ENCODE measurements at places on chromosomes 4 and X.
A peak's percentile ranks its signal among the peaks of the same experiment; 100 is the strongest.

- no peak for DNase-seq
Observed at GRCh38 chr4:151415978-151416377, 7.0 kb downstream of the FHIP1A start.

GRCh38 chr4:55733932-55734331, 85.7 kb upstream of the EXOC1L start:
- DNase-seq: no peak

DNA sequence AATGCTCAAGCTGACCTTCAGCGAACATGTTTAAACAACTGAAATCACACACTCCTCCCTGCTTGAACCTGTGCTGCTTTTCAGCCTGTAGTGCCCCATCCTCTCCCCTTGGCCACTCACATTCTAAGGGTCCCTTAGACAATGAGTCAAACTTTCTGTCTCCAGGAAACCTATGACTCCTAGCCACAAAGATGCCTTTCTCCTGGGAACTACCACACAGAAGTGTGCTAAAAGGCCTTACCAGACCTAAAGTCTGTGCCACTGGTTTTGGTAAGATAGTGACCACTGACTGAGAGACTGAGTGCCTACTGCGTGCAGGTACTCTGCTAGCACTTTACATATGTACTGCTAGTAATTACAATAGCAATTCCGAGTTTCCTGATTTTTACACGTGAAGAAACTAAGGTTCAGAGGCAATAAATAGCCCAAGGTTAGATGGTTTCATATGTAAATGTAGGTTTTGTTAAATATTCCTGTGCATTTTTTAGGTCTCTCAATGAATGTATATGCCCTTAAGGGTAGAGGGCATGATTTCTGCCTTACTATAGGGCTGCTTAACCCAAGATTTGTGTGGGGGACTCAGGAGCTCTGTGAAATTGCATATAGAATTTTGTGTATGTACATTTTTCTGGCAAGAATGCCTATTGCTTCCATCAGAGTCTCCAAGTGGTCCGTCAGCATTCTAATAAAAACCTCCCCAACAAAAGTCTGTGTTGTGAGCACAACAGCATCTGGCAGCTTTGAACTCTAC, 71.1 kb downstream of the NSG1 start:
- DNase-seq: no peak

DNA sequence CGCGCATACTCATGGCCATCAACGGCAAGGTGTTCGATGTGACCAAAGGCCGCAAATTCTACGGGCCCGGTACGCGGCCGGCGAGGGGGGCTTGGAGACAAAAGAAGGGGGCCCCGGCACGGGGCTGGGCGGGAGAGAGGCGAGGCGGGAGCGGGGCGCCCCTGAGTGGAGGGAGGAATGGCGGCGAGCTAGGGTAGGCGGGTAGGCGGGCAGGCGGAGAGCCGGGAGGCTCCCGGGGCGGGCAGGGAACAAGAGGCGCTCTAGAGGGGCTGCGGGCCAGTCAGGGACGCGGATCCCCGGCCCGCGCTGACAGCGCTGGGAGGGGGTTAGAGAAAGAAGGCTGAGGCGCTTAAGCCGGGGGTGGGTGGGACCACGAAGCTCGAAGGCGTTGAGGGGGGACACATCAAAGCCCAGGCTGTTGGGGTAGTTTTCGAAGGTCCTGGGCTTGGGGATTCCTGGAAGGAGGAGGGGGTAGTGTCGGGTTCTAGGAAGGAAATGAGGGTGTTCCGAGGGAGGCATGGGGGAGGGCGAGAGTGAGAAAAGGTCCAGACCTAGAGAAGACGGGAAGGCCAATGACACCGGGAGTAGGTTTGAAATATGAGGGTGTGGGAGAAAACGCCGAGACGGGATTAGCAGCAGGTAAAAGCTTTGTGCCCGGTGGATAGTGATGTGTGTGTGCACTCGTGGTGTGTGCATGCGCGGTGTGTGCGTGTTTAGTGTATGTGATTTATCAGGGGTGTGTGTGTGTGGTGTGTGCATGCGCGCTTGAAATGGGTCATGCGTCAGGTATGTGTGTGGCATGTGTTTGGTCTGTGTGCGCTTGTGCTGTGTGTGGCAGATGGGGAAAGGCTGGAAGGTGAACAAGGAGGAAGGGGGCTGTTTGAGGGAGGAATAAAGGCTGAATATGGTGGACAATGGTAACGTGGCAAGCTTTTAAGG, 807 bp downstream of the PGRMC1 start:
- peak; percentile 16 for DNase-seq

DNA sequence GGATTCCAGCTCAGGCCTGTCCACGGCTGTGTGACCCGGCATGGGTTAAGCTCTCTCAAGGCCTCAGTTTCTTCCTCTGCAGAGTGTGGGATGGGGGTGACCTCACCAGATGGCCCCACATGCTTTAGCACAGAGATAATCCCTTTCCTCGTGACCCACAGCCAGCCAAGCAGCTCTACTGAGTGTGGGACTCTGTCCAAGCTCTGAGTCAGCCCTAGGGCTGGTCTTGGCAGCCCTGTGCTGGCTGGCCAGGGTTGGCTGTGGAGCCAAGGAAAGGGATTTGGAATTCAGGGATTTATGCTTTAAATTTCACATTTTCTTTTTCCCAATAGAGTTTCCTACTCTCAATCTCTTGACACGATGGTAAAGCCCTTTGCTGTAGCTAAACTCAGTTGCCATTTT, 19.7 kb upstream of the SPON2 start:
- DNase-seq: no peak

DNA sequence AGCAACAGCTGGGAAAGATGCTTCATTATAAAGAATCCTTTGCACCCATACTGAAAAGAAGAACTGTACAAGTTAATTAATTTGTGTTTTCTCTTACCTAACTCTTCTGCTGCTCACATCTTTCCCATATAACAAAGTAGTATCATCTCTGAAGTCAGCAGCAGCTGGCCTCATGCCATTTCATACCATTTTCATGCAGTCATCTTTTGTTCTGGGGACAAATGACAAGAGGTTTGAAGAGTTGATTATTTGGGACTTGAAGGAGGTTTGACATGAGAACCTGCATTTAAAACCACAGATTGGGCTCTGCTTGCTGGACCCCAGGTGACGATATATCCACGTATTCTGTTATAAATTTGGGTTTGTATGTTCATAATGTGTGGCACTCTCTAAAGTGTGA, 430.3 kb downstream of the SPRY1 start:
- DNase-seq: no peak

- no peak for DNase-seq
Observed at GRCh38 chr4:168878623-168879022, 131.4 kb downstream of the CBR4 start.

DNA sequence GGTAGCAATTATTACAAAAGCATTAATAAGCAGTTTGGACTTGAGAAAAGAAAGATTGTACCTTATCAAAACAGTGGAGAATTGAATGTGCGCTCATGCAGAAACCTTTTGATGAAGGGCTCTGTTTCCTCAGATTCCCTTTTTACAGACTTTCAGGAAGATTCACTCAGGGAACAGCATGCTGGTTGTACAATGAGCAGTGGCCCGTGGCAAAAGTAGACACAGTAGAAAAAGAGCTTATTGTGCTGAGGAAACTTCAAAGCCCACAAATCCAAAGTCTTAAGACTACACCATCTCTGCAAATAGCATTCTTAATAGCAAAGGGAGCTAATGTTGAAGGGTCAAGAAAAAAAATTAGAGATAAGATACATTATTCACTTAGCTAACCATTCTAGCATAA, 858.9 kb downstream of the PDHA2 start:
- no peak for DNase-seq

DNA sequence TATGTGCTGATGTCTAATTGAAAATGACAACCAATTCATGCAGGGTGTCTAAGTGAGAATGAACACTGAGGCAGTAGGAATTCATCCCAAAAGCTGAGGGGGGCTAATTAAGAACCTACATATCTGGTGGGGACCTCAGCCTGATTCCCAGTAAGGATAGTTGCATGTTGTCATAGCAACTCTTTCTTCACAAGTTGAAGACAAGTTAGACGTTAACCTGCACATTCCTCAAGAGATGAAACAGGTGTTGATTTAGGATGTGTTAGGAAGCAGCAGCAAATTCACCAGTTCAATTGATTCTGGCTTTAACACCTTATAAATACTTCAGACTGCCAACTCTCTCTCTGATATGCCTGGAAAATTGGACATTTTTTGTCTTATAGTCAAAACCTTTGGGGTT, 7.3 kb downstream of the FNIP2 start:
- no peak for DNase-seq

GRCh38 chr4:153409924-153410501, 56.1 kb upstream of the TMEM131L start:
- no peak for DNase-seq

- DNase-seq: no peak
Observed at GRCh38 chr4:148812101-148812500, 369.9 kb upstream of the NR3C2 start.

DNA sequence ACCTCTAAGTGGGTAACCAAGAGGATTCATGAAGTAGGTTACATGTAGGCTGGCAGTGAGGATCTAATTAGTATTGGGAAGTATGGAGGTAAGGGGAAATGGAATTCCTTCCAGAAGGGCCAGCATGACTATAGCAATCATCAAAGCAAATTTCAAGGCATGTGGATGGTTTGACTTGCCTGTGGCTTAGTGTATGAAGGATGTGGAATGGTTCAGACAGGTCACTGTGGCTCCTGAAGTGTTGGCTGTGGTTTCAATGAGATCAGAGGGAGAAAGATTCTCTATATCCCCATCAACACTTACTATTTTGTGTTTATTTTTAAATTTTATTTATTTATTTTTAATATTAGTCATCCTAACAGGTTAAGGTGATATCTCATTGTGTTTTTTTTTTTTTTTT, 121.6 kb upstream of the TBC1D9 start:
- no peak for DNase-seq

DNA sequence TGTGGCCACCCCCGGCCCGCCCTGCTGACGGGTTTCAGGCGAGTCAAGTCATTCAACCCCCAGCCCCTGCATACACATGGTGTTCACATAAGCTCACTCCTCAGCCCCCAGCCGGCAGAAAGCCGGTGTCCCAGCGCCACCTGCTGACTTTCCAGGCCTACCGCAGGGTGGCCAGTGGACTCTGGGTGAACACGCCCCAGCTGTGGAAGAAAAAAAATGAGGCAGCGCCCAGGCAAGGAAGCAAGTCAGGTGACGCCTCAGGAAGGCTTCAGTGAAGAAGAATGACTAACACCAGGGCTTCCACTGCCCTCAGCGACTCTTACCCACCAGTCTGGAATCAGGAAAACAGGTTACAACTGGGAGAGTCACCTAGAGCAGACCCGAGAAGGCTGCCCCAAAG, 15.8 kb downstream of the BCAP31 start:
- DNase-seq: no peak

GRCh38 chr4:54281054-54281766, 52.1 kb downstream of the PDGFRA start:
- DNase-seq: no peak

DNA sequence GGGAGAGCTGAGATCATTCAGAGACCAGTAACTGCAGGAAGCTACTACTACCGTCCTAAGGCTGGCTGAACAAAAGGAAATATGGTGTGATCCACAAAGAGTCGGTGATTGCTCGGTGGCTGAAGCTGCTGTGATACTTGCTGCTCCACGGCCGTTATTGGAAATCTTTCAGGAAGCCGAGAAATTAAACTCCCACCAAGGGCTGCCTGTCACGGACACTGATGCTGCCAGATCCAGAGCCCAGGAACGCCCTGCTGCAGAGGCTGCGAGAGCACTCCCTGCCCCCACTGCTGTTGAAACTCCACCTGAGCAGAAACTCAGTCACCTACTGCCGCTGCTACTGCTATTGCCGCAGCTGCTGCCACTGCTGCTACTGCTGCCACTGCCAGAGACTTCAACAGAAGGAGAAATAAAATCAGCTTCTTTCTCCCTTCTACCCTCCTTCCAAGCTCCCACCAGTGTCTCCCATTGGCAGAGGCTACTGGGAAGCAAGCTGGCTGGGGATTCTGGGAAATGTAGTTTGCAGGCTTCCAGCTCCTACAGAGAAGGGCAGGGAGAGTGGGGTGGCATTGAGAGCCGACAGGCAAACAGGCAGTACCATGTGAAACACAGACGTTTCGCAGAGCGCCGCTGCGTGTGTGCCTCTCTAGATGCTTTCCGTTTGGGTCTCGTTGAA, 126.0 kb upstream of the ENPP6 start:
- DNase-seq: no peak

DNA sequence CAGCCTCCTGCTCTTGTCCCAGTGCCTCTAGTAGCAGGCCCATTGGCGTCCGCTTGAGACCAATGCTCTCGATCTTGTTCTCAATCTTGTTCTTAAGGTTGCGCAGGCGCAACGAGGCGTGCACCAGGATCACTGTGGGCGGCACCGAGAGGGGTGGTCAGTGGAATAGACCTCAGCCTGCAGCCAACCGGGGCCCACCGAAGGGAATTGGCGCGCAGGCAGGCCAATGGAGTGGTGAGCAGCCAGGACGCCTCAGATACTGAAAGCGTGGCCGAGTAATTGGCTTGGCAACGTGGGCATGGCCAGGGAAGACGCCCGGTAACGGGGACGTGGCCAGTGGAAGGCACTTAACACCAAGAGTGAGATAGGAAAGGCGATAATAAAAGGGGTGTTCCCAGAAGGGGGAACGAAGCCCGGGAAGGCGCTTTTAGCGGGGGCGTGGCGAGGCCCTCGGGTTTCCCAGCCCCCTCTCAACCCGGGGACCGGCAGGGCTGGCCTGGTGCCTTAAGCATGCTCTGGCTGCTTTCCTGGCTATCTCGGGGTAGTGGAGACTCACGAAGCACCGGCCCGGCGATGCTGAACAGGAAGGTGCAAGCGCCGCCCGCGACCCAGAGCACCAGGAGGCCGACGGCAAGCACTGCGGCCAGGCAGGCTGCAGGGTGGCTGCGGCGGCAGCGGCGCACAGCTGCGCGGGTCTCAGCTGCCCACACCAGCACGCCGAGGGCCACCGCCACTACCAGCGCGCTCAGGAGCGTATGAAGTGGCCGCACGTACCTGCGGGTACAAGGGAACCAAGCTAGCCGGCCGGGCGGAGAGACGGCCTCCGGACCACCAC, 1.7 kb downstream of the PRAF2 start:
- no peak for DNase-seq

- DNase-seq: no peak
Observed at GRCh38 chrX:40108162-40108958, 10.6 kb upstream of the BCOR start.

DNA sequence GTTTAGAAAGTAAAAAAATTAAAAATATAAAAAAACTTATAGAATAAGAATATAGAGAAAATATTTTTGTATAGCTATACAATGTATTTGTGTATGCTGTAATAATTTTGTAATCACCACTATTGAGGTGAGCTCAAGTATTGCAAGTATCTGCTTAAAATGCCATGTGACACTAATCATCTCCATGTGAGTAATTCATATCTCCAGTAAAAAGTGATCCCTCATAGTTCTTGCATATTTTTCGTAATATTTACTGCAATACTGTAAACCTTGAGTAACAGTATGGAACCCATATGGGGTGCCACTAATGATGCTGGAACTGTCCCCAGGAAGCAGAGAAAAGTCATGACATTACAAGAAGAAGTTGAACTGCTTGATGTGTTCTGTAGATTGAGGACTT, 43.2 kb upstream of the HUWE1 start:
- no peak for DNase-seq

GRCh38 chr4:2083826-2084160, 24.7 kb downstream of the NAT8L start:
- no peak for DNase-seq

- no peak for DNase-seq
Observed at GRCh38 chr4:3111461-3111860, 37.0 kb downstream of the HTT start.

- DNase-seq: no peak
Observed at GRCh38 chrX:29787656-29788055, 427.7 kb upstream of the MAGEB2 start.

All from stimulated activated CD4-positive, alpha-beta T cell treated with anti-CD3 and anti-CD28 coated beads, Interleukin-15, amount 100 ng/mL, for 1 hour (primary cell).